Activated CD4-positive, alpha-beta T cell treated with anti-CD3 and anti-CD28 coated beads, Interleukin-2, amount 10 ng/mL, durations not matched to agents 7 days and 5 days (primary cell): ENCODE measurements at places on chromosomes 11 and 22. TPM values are rescaled to one million over a fixed set of nuclear protein-coding genes. Genes with fewer than 3 reads are reported as not detected.

The RAB36 gene
- total RNA-seq: 0.27 TPM

The OR51E2 gene
- not detected for total RNA-seq

The PRG3 gene
- total RNA-seq: not detected

The KDM4D gene
- 0.84 TPM for total RNA-seq

The DEUP1 gene
- total RNA-seq: not detected

The RPS3 gene
- 3,099 TPM for total RNA-seq

The TMPRSS5 gene
- total RNA-seq: 0.52 TPM

- peaks cover 26% of the 10 kb centered on the region for H3K4me1 ChIP-seq
- DNase-seq: no peak
- H3K36me3 ChIP-seq: peaks cover 17% of the 10 kb centered on the region
These were observed 791 bp downstream of the EI24 start for GRCh38 chr11:125569915-125570621.

GRCh38 chr11:116689413-116690127 is 83.2 kb downstream of the BUD13 start:
- no peak overlapping the region for H3K4me3 ChIP-seq
- H3K4me1 ChIP-seq: peaks cover 3% of the 10 kb centered on the region
- no peaks in the 10 kb centered on the region for H3K36me3 ChIP-seq
- H3K27me3 ChIP-seq: peaks cover 5% of the 10 kb centered on the region
- no peak overlapping the region for H3K27ac ChIP-seq

DNA sequence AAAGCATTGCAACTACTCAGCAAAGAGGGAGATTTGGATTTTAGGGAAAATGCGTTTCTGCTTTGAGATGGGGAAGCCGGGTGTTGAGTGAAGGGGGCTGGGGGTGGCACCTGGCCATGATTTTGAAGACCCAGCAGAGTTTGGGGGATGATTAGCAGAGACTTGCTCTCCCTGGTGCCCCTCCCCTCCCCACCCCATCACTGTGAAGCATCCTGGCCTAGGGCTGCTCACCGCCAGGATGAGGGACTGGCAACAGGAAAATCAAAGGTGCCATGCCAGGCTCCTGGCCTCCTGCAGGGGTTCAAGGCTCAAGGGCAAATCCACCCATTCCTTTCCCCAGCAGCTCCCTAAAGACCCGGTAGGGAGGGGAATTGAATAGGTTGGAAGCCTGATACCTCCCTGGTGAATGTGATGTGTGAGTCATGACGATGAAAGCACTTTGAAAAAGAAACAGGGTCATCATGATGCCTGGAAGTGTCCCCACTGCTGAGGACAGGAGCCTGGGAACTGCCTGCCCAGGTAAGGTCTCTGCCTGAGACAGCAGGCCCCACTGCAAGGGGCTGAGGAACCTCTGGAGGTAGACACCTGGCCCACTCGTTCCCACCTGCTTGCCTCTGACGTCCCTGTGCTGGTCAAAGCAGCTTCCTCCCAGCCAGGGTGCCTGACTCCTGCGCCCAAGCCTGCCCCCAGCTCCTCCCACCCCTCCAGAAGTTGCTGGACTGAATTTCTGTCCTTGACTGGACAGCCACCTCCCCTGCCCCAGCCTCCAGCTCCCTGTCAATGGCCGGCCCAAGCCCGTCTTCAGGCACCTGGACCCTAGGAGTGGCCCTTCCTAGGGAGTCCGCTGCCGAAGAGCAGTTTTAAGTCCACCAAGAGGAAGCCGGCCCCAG is 1.7 kb downstream of the CHST1 start:
- H3K4me1 ChIP-seq: peaks cover 4% of the 10 kb centered on the region
- no peaks in the 10 kb centered on the region for H3K36me3 ChIP-seq
- no peak overlapping the region for H3K27ac ChIP-seq
- no peak overlapping the region for H3K4me3 ChIP-seq
- no peak for DNase-seq

- H3K4me3 ChIP-seq: no peak overlapping the region
- H3K27me3 ChIP-seq: no peaks in the 10 kb centered on the region
- H3K36me3 ChIP-seq: no peaks in the 10 kb centered on the region
- no peaks in the 10 kb centered on the region for H3K4me1 ChIP-seq
These were observed 282.8 kb downstream of the NTM start for GRCh38 chr11:131653260-131653659.

DNA sequence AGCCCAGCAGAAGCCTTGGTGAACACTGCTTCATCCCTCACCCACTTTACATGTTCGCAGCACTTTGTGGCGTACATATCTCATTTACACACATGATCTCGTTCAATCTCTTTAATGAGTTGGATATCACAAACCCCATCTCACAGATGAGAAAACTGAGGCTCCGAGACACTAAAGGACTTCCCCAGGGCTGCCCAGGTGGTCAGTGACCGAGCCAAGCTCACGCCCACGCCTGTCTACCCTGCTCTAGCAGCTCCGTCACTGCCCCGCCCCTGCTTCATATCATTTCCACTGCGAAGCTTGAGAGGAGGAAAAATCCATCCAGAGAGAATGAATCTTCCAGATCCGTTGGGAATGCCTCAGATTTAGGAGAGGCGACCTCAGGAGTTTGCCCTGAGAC is 11.8 kb upstream of the DSCAML1 start:
- no peak overlapping the region for H3K27ac ChIP-seq
- H3K27me3 ChIP-seq: peaks cover 10% of the 10 kb centered on the region
- no peaks in the 10 kb centered on the region for H3K36me3 ChIP-seq
- no peak for DNase-seq
- no peak overlapping the region for H3K4me3 ChIP-seq
- H3K4me1 ChIP-seq: peaks cover 22% of the 10 kb centered on the region

GRCh38 chr11:122505304-122506006 is 150.1 kb upstream of the UBASH3B start:
- no peak overlapping the region for H3K27ac ChIP-seq
- no peak overlapping the region for H3K4me3 ChIP-seq
- peak; percentile 53 for DNase-seq
- H3K4me1 ChIP-seq: no peaks in the 10 kb centered on the region

DNA sequence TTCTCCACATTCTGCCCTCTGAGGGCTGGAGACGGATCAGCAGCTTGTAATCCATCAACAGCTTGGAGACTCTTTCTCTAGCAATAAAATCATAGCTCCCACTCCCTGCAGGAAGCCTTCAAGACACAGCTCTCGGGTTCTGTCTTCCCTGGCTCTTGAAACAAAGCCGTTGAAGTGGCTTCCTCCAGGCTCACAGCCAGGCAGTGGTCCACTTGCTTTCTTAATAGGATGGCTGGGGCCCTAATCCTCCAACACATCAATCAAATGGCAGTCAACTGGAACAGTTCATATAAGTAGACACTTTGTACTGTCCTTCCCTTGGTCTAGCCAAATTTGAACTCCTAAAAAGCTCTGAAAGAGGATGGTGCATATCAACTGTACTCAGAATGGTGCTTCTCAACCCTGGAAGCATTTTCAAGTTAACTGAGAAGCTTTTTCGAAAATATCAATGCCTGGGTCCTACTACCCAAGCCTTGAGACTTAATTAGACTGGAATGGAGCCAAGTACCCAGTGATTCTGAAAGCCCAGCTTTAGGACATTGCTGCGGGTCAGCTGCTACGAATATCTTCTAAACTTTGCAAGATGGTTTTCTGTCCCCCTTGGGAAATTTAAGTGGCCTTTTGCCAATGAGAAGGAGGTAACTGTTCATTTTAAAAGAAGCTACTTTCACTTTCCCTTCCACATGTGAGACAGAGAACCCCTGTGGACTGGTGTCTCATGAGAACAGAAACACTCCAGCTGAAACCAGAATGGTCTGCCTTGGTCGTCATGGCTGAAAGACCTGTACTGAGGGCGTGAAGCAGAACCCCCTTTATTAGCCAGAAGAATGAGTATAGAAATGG is 74.7 kb downstream of the SC5D start:
- H3K36me3 ChIP-seq: peaks cover 15% of the 10 kb centered on the region
- H3K4me3 ChIP-seq: no peak overlapping the region
- peak overlapping the region; percentile 88 for H3K27ac ChIP-seq
- peak; percentile 62 for DNase-seq

GRCh38 chr11:115267871-115268270 is 236.3 kb downstream of the CADM1 start:
- no peak overlapping the region for H3K27ac ChIP-seq
- no peak for DNase-seq
- H3K4me1 ChIP-seq: no peaks in the 10 kb centered on the region
- H3K4me3 ChIP-seq: no peak overlapping the region
- H3K36me3 ChIP-seq: no peaks in the 10 kb centered on the region

DNA sequence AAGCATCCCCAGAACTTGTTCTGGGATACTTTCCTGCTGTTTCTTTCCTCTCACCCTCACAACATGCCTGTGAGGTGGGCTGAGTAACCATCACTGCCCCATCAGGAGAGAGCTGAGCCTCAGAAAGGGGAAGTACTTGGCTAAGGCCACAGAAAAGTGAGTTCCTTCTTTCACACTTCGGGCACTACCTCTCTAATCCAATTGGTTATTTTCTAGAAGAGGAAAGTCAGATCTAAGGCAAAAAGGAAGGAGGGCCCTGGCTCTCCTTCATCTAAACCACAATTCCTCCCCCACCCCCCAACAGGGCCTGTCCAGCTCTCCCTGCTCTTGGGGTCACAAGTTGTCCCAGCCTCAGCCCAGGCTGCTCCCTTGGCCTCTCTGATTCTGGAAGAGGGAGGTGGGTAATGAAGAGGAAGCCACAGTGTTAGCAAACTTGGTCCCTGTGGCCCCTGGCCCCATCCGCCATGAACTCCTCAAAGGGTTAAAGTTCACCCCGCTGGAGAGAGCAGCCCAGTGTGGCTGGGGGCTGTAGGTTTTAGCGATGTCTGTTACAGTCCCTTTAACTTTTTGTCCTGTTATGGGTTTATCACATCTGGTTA is 34.0 kb downstream of the SLC22A12 start:
- H3K36me3 ChIP-seq: no peaks in the 10 kb centered on the region
- H3K27ac ChIP-seq: no peak overlapping the region
- no peak for DNase-seq
- H3K4me3 ChIP-seq: no peak overlapping the region
- no peaks in the 10 kb centered on the region for H3K27me3 ChIP-seq

DNA sequence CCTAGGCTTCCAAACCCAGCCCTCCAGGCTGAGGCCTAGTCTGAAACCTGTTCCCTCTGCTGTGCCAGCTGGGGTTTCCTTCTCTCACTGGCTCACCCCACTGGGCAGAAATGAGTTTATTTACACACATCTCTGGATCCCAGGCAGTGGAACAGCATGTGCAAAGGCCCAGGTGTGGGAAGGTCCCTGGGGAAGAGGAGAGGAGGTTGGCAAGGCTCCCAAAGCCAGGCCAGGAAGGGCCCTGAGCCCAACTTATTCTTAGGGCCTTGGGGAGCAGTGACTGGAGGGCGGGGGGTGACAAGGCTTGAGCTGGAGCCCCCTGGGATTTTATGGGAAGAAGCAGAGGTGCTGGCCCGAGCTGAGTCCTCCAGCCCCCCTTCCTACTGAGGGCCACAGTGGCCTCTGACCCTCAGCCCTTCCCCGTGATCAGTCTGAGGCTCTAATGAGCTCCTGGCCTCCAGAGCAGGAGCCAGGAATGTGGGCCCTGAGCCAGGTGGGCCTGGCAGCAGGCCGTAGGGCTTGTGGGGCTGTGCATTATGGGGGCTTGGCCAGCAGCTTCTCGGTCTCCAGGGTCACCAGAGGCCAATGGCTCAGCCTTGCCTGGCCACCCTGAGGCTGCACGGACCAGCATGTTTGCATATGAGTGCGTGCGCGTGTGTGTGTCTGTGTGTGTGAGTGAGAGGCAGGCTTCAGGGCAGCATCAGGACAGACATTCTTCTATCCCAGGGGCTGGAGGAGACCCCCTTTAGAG is 2.9 kb downstream of the MYO7A start:
- H3K36me3 ChIP-seq: no peaks in the 10 kb centered on the region
- DNase-seq: no peak
- H3K27ac ChIP-seq: no peak overlapping the region

GRCh38 chr22:32745251-32745995 is 56.1 kb upstream of the TIMP3 start:
- no peaks in the 10 kb centered on the region for H3K4me1 ChIP-seq
- H3K4me3 ChIP-seq: no peak overlapping the region
- H3K27me3 ChIP-seq: peaks cover 6% of the 10 kb centered on the region
- DNase-seq: no peak

DNA sequence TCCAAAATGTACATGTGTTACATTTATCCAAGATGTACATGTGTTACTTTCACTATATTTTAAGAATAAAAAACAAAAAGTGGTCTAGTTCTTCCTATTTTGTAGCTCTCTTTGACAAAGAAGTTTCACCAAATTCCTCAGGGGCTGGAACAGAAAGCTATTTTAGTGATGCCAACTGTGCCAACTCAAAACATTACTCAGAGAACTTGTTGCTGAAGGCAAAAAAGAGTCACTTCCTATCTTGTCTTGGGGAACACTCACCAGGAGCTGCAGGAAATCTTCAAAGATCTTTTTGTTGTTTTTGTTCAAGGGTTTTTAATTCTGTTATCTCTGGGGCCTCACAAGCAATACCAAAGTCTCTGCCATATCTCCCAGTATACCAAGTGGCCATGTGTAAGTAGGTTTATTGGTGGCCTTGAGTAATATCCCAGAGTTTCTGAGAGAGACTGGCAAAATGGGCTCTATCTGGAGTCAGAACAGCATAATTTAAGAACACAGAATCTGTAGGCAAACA is 13.6 kb upstream of the EED start:
- no peak for DNase-seq
- H3K4me3 ChIP-seq: no peak overlapping the region
- peaks cover 28% of the 10 kb centered on the region for H3K4me1 ChIP-seq
- H3K27ac ChIP-seq: no peak overlapping the region
- H3K36me3 ChIP-seq: no peaks in the 10 kb centered on the region

- no peak overlapping the region for H3K4me3 ChIP-seq
- no peak overlapping the region for H3K27ac ChIP-seq
- H3K27me3 ChIP-seq: no peaks in the 10 kb centered on the region
These were observed 20.1 kb upstream of the KDM2A start for GRCh38 chr11:67098799-67099429.

GRCh38 chr11:128235958-128236357 is 351.4 kb downstream of the ETS1 start:
- no peak overlapping the region for H3K4me3 ChIP-seq
- no peaks in the 10 kb centered on the region for H3K27me3 ChIP-seq
- H3K27ac ChIP-seq: no peak overlapping the region
- H3K36me3 ChIP-seq: no peaks in the 10 kb centered on the region
- DNase-seq: no peak
